T-helper 9 cell (primary cell): ENCODE measurements at places on chromosomes 4 and X.

DNA sequence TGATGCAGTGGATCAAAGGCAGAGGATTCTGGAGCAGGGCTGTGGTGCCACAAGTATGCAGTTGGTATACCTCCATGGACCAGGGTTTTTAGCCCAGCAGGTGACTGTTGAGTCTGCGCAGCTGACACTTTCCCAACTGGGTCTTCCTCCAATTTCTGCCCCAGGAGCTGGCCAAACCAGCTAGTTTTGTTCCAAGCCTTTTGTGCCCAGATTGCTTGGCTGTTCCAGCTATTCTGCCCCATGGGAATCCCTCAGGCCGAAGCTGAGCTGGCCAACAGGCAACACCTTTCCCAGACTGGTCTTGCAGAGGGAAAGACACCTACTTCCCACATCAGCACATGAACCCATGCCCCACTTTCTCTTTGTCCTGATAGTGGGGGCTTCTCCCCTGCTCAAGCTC, 22.8 kb upstream of the ANKRD17 start:
- DNase-seq: no peak

GRCh38 chr4:48635310-48635709, 144.8 kb downstream of the FRYL start:
- no peak for DNase-seq

- DNase-seq: no peak
Observed at GRCh38 chr4:103272174-103272573, 74.0 kb upstream of the CENPE start.

DNA sequence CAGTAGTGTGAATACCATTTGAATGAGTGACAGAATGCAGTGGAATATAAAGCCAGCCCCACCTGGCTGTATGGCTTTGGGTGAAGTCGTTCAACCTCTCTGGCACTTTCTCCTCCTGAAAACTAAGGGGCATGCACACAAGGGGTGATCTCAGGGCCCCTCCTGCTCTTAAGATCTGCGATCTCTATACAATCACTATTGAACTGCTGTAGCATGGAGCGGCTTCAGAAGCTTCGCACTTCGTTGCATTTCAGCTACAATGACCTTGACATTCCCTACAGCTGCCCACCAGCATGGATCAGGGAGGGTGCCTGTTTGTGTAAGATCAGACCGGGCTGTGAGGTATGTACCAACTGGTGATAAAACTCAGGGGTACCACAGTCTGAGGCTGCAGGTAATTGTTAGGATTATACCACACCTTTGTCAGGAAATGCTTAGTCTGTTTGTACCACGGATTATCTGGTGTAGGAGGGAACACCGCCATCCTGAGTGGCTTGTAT, 85.2 kb downstream of the AASDH start:
- no peak for DNase-seq

DNA sequence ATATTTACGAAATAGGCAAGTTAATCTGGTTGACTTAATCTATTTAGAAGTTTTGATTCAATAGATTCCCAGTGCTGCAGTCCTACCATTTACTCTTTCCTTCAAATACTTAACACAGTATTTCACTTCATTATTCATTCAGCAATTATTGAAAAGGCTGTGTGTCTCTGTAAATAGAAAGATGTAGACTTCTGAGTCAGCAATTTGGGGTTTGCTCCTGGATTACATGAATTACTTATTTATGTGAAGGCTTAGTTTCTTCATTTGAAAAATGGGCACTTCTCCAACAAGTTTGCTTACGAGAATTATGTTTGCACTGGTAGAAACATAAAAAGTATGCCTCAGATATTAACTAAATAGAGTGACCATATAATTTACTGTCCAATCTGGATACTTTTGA, 17.4 kb downstream of the ADAM29 start:
- no peak for DNase-seq

GRCh38 chr4:185424905-185425646, 688 bp downstream of the UFSP2 start:
- no peak for DNase-seq

GRCh38 chr4:129350834-129351721, 255.1 kb downstream of the C4orf33 start:
- no peak for DNase-seq

DNA sequence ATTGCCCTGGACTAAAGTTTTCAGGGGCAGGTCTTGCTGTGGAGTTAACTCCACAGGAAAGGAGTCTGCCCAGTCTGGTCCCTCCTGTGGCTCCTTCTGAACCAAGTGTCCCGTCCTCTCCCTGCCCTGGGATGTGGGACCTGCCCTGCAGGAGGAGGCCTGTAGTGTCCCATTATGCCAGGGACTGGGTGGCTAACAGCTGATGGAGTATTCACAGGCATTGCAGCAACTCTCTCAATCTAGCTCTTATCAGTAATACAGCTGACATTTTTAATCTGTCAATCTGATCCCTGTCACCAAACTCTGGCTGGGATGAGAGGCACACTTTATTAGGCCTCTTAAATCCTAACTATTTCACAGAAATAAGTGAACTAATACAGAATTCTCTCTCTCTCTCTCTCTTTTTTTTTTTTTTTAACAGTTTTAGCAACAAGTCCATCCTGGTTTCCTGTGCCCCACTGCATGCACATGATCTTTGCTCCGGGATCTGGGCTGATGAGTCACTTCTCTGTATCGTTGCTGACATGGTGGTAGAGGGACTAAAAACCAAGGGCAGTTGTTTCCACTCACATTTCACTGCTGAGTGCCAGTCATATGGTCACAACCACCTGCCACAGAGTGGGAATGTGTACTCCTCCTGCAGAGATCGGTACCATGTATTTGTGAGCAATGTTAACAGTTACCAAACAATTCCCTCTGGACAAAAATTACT, 39.1 kb downstream of the HAND2 start:
- no peak for DNase-seq
